M059J (cell line): ENCODE measurements at places on chromosomes 4 and X.
A peak's percentile ranks its signal among the peaks of the same experiment; 100 is the strongest.

DNA sequence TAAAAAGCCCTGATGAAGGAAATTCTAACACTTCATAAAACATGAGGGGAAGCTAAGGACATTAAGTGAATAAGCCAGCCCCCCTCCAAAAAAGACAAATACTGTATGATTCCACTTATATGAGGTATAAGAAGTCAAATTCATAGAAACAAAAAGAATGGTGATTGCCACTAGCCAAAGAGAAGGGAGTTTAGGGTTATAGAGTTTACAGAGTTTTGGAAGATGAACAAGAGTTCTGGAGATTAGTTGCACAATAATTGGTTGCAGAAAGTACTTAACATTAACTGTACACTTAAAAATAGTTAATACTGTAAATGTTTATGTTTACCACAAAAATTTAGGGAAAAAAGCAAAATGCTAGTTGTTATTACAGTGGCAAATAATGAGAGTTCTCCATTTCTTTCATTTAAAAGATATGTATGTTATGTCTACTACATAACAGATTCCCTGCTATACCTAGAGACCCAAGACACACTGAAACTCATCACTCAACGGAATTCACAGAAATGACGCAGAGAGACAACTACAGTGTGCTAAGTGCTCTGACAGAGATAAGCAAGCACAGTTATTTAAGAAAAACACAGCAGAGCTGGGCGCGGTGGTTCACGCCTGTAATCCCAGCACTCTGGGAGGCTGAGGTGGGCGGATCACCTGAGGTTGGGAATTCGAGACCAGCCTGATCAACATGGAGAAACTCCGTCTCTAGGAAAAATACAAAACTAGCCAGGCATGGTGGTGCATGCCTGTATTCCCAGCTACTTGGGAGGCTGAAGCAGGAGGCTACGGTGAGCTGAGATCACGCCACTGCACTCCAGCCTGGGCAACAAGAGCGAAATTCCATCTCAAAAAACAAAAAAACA is 37.2 kb downstream of the EIF4E start:
- no peak for DNase-seq

GRCh38 chrX:2680486-2681348 is 10.4 kb upstream of the CD99 start:
- DNase-seq = no peak

GRCh38 chr4:183200453-183200852 is 101.4 kb downstream of the WWC2 start:
- DNase-seq = peak; percentile 91

DNA sequence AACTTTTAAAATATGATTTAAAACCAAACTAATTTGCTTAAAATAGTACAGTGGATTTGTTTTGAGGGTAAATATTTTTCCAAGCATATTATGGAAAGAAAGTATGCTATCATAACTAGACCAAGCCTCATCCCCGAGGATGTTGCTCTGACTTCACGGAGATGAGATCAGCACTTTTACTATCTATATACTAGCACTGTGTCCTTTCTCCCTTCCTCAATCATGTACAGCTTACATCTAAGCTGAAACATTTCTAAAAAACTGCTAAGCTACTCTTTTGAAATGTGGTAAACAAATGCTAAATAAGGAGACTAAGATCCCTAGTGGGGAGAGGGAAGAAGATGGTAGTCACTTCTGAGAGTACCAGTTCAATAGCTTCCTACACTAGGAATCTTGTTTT is 23.8 kb downstream of the AMMECR1 start:
- DNase-seq = no peak

DNA sequence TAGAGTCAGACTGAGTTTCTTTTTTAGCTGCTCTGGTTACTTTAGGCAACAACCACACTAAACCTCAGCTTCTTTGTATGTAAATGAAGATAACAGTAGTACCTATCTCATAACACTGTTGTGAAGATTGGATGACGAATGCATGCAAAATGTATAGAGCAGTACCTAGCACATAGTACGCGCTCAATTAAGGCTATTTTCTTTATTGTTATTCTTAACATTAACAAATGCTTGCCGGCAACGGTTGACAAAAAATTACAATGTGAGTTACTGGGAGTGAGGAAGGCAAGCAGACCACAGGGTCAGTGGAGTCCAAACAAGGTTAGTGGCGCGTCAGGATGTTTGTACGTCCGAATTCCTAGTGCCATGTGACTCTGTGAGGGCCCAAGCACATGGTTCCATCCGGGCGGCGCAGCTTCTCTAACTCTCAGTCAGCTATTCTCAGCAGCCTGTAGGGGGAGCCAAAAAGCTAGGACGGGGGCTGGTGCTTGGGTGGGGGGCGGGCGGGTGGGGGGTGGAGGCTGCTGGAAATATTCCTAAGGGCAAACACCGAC is 821 bp upstream of the NALF2 start:
- DNase-seq = no peak

- peak; percentile 15 for DNase-seq
Measured at GRCh38 chr4:146245850-146246249, 31.5 kb downstream of the REELD1 start.

GRCh38 chrX:71225676-71226075 is 2.7 kb downstream of the GJB1 start:
- no peak for DNase-seq

DNA sequence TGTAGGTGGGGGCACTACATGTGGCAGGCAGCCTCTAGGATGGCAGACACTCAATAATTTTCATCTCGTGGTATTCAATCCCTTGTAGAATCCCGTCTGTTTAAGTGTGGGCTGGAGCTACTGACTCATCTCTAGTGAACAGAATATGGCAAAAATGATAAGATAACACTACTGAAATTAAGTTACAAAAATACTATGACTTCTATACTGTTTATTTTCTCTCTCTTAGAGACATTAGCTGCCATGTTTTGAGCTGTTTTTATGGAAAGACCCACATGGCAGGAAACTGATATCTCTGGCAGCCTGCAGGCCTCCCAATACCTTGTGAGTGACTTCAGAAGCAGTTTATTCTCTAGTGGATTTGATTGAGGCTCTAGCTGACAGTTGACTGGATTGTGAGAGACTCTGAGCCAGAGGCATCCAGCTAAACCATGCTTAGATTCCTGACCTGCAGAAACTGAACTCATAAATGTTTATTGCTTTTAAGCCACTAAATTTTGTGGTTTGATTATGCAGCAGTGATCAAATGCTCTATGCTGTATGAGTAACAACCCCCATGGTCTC is 298.8 kb upstream of the CTSO start:
- peak; percentile 73 for DNase-seq

- peak; percentile 48 for DNase-seq
Measured at GRCh38 chrX:38206542-38206941, 14.1 kb downstream of the SRPX start.

GRCh38 chr4:153292897-153293741 is 51.4 kb upstream of the MND1 start:
- no peak for DNase-seq

DNA sequence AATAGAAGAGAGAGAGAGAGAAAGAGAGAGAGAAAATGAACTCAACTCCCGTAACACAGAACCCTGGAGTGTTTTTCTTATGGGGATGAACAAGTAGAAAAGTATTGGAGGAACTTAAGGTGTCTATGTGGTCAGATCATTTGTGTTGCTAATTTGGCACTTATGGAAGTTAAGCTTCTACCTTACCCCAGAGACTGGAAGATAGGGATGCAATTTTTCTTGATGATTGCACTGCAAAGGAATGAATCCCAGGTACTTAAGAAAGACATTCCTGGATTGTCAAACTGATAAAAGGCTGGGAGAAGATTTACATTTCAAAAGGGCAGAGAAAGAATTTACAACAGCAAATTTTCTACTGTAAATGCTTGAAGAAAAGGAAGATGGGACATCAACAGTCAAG is 57.2 kb downstream of the MAP9 start:
- DNase-seq = no peak

DNA sequence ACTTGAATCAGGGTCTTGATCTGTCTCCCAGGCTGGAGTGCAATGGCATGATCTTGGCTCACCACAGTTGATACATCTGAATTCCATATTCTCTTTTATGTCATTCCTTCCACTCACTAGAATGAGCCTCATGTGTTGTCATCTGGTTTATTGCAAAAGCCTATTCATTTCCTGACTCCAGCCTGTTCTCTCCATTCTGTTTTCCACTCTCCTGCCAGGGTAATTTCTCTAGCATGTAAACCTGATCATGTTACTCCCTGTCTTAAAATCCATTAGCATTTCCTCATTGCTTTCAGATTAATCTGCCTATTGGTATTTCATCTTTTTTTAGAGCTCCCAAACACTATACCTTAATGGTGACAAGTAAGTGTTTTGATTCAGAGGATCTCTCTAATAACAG is 4.3 kb upstream of the DDX60L start:
- DNase-seq = peak; percentile 62

DNA sequence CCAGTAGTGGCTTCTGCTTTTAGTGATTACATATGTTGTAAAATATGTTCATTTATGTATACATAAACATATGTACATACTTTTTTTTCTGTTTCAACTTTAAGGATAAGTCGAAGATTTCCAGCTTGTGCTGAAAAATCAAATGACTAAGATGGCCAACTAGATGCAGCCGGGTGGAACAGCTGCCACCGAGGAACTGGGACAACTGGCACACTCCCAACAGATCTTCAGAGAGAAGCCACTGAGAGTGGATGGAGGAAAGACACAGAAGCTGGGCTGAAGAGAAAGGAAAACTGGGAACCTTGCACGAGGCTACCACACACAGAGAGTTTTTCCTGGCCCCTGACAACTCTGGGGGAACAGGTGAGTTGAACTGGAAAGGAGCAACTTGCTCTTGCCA is 207.5 kb downstream of the FAM47B start:
- no peak for DNase-seq

- DNase-seq = peak; percentile 33
Measured at GRCh38 chrX:39242187-39242586, 440.9 kb downstream of the MID1IP1 start.

GRCh38 chr4:20395160-20395773 is 143.6 kb downstream of the SLIT2 start:
- DNase-seq = peak; percentile 54

GRCh38 chr4:742096-742741 is 36.6 kb downstream of the PCGF3 start:
- DNase-seq = no peak

GRCh38 chrX:152632445-152633097 is 5.1 kb upstream of the GABRQ start:
- DNase-seq = peak; percentile 55
